Natural killer cell treated with Interleukin-12 subunit alpha and Interleukin-12 subunit beta and Interleukin-15 and Interleukin-18, amount 100 ng/mL, for 72 hours (primary cell): ENCODE measurements at places on chromosomes 13 and 19. TPM values are rescaled to one million over a fixed set of nuclear protein-coding genes. Genes with fewer than 3 reads are reported as not detected.

DNA sequence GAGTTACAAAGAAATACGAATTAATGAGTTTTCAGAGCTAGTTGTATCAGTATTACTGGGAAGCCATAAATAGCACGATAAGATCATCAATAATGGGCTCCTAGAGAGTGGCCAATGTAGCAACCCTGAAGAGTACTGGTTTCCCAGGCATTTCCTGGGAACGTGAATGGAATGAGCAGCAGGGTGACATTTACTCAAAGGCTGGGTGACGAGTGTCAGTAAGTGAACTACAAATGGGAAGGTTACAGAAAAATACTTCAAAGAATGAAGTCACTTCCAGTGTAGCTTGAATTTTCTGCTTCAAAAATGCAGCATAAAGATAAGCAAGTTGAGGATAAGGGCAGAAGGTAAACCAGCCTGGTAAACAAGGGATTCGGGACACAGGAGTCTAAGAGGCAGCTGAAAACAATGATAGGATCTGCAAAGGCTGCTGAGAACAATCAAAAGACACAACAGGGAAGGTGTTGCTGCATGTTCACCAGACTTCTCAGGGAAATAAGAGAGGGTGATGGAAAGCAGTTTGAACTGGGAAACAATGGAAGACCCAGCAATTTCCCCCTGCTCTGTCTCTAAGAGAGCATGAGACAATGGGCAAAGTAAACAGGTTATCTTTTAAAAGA lies 48.6 kb upstream of the POSTN start:
- no peak for DNase-seq

Gene TTC9B
- total RNA-seq: not detected

Gene URAD
- not detected for total RNA-seq

DNA sequence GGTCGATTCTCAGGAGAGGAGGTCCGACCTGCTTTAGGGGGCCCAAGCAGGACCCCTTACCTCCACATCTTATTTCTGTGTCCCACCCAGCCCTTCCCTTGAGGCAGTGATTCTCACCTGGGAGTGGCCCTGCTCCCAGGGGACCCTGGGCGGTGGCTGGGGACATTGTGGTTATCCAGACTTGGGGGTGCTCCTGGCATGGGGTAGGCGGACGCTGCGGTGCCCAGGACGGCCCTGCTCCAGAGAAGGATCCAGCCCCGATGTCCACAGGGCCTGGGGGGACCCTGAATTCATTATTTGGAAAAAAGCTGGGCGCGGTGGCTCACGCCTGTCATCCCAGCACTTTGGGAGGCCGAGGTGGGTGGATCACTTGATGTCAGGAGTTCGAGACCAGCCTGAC lies 84.4 kb downstream of the GADD45B start:
- peak; percentile 51 for DNase-seq

Gene CCDC122
- 2.4 TPM for total RNA-seq

Gene NR2F6
- 12.2 TPM for total RNA-seq

Gene ANKRD24
- 0.74 TPM for total RNA-seq

DNA sequence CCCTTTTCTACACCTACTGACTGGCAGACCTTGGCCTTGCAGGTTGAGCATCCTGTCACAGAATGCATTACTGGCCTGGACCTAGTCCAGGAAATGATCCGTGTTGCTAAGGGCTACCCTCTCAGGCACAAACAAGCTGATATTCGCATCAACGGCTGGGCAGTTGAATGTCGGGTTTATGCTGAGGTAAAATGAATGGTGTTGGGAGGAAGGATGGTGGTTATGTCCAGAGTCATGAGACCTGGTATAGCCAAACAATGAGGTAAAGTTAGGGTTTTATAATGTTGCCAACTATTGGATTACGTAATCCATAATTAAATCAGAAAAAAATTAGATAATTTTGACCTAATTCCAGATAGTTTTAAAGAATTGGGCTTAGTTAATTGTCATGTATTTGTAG lies 212.5 kb downstream of the PCCA start:
- no peak for DNase-seq

DNA sequence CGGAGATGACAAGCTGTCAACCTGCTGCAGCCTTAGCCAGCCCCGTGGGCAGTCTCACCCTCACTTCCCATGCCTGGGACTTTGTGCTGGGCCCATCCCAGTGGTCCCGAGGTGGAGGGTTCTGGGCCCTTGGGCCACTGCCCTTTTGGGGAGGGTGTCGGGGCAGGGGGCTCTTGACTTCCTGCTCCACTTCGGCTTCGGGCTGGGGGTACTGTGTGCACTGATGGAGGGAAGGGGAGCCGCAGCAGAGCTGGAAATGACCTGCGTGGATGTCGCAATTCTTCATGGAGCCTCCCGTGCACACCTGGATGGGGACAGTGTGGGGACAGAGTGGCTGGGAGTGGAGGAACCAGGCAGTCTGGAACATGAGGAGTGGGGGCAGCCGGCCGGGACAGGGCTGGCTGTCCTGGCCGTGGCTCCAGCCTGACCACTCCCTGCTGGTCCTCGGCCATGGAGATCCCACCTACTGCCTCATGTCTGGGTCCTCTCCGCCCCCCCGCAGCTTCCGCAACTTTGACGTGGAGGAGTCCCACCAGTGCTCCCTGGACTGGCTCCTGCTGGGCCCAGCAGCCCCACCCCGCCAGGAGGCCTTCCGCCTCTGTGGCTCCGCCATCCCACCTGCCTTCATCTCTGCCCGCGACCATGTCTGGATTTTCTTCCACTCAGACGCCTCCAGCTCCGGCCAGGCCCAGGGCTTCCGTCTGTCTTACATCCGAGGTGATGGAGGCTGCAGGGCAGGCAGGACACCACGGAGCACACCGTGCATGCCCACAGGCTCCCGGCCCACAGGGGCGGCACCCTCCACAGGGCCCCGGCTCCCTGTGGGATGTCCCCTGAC lies 10.2 kb downstream of the LRP3 start:
- DNase-seq: no peak

GRCh38 chr19:15721268-15721667 lies 6.6 kb upstream of the OR10H2 start:
- DNase-seq: no peak

DNA sequence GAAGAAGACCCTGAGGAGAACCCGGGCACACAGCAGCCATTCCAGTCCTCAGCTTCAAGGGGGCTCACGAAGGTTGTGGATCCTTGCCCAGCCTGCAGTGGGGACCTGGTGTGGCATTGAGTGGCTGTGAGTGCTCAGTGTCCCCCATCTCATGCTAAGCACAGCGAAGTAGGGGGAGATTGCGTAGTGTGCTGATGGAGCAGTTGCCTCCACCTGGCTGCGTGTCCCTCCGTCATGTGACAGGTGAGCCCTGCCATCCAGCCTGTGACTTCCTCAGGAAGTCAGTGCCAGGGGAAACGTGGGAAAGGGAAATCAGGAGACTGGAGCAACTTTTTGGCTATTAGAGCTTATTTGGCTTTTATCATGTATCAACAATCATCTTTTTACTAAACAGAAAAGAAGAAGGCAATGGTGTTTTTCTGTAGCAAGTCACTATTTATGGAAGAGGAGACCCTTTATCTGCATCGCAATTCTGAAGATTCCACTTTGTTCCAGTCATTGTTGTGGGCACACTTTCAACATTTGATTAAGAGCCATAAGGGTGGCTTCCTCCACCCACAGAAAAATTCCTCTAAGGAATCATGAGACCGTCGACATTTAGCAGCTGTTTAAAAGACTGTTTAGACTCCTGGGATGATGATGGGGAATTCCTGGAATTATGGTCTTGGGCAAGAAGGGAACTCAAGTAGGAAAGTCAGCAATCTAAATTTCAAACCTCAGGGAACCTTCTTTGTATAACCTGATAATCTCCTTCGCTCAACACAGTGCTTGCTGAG lies 126.8 kb upstream of the SPATA13 start:
- no peak for DNase-seq

Gene SYNGR4
- not detected for total RNA-seq

Gene KLF5
- 1.5 TPM for total RNA-seq

DNA sequence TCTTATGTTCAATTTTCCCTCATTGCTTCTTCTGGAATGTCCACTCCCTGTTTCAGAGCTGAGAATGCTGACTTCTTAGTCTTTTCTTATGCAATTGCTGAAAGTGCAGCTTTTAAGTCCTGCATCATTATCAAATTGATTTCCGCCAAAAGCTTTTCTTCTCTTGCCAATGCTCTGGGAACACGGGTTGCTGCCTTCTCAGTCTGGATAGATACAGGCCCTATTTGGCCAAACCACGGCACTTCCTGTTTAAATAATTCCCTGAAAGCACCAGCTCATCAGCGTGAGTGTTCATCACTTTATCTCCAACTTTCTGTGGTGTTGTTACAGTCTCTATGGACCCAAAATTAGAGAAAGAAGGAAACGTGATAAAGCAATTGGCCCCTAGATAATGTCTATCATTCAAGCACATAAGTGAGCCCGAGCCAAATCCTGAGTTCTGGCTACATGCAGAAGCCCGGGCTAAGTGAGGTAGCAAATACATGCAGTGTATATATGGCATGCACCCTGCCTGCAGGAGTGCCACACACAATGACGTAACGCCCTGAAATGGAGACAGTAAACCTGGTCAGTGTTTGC lies 85.7 kb downstream of the CYSLTR2 start:
- DNase-seq: no peak

Gene C5AR1
- 1.3 TPM for total RNA-seq

- peak; percentile 29 for DNase-seq
These were observed 109.2 kb upstream of the MCF2L start for GRCh38 chr13:112859817-112860190.

DNA sequence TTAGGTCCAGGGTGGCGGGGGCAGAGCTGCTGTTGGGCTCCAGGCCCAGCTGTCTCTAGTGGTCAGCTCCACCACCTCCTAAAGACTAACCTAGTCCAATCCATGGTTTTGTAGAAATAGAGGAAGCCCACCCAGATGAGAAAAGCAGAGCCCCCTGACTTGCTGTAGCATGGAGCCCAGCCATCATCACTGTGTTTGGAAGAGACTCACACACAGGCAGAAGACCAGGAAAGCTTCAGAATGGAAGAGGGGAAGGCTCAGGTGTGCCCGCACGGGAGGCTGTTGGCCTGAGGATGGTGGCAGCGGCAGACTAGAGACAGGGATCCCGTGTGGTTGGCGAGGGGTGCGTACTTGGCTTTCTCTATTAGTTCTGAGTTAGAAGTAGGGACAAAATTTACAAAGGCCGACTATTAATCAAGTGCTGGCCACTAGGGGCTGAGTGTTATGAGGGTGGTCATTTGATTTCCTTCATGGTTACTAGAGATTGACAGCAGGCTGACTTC lies 193.2 kb upstream of the SOX1 start:
- no peak for DNase-seq
